ENCODE measurements at places on chromosomes 16 and 17.

GRCh38 chr16:49051576-49051975 lies 230.1 kb downstream of the CBLN1 start:
- DNase-seq = no peak

GRCh38 chr17:60333628-60334031 lies 58.3 kb downstream of the USP32 start:
- DNase-seq = no peak

DNA sequence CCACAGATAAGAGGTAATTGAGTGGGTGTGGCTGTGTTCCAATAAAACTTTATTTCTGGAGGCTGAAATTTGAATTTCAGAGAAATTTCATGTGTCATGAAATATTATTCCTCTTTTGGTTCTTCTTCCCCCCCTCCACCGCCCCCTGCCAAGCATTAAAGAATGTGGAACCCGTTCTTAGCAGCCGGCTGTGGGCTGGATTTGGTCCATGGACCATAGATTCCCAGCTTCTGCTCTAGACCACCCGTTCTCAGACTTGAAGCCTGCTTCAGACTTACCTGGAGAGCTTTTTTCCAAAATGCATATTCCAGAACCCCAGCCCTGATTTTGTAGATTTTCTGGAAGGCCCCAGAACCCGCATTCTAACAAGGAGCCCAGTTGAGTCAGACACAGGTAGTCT lies 15.1 kb upstream of the LASP1NB start:
- no peak for DNase-seq

DNA sequence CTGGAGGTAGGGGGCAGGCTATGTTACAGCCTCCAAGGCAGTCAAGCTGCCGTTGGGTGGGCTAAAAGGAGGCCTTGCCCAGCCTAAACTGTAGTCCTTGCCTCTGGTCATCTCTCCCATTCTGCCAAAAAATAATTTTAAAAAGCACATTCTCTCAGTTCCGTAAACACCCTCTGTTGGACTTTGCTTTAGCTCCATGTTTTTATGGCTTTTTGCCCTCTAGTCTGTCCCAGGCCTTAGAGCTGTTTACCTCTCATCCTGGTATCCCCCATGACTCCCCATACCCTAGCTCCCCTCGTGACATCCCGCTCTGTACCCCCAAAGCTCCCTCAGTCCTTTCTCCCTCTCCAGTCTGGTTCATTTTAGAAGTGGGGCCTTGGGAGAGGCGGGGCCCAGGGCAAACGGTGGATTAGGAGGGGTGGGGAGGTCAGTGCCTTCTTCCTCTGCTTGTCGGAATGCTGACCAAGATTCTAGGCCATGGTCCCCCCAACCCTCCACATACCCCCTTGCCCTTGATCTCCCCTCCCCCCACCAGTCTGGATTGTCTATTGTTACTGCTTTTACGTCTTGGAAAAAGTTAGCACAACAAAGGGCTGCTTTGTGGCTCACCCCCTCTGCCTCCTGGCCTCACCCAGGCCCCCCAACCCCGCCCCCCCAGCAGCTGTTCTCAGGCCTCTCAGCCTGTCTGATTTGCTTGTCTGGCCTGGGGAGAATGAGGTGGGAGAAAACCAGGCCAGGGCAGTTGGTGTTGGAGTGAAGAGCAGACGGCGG lies 18.4 kb downstream of the GJD3 start:
- no peak for DNase-seq

- no peak for DNase-seq
Observed at GRCh38 chr16:89050119-89050867, 43.4 kb upstream of the ACSF3 start.

DNA sequence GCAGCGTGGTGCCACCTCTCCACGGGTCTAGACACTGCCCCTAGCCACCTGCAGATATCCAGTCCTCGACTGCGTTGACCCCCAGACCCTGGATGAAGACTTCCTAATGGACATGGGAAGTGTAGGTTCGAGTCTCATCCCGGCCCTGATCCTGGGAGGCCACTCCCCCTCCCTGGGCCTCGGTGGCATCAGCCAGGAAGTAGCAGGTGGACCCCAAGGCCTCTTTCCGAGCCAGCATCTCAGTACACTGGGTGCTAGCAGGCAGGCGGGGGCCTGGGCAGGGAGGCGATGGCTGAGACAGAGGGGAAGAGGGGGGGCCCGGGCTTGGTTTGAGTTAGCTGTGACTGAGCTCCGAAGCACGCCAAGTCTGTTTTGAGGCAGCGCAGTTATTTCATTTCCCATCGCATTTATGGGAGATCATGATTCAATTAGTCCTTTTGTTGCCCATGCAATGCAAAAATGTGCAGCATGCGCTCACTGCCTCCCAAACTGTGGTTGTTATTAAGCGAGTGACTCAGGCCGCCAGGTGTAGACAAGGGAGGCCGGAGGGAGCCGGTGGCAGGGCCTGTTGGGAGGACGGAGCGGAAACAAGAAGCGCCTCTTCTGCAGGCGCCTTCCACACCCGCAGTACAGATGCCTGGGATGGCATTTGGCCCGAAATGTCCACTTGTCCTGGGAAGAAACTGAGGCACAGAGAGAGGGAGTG lies 25.3 kb upstream of the ZNF469 start:
- no peak for DNase-seq

DNA sequence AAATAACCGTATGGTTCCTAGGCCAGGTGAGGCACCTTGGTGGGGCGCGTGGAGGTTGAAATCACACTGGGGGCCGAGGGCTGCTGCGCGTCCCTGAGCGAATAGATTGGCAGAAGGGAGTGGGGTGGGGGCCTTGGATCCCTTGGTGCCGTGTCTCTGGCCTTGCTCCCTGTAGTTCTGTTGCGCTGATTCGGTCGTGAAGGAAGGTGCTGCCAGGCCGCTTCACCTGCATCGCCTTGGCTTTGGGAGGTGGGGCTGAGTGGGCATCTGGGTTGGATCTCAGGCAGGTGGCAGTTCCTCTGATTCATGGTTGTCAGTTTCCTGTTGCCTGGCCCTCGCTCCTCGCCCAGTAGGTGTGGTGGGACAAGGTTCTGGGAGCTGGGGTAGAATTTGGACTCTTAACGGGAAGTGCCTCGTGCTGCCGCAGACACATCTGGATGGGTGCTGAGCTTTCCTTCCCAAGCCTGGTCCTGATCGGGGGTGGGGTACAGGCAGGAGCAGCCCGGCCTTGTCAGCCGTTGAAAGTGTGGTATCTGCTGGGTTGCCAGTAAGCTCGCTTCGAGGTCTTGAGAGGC lies 30.1 kb downstream of the PGS1 start:
- no peak for DNase-seq

Measured in Caco-2 (cell line).